Dorsolateral prefrontal cortex (tissue), 122 donors: ENCODE measurements at places on chromosomes 11 and 22. TPM values are rescaled to one million over a fixed set of nuclear protein-coding genes. Genes with fewer than 3 reads are reported as not detected.

The NKAPD1 gene
- total RNA-seq, result 13.6 TPM

The TRIM64 gene
- total RNA-seq, result not detected

GRCh38 chr22:22558071-22558971, 744 bp downstream of the PRAME start:
- DNase-seq, result no peak

DNA sequence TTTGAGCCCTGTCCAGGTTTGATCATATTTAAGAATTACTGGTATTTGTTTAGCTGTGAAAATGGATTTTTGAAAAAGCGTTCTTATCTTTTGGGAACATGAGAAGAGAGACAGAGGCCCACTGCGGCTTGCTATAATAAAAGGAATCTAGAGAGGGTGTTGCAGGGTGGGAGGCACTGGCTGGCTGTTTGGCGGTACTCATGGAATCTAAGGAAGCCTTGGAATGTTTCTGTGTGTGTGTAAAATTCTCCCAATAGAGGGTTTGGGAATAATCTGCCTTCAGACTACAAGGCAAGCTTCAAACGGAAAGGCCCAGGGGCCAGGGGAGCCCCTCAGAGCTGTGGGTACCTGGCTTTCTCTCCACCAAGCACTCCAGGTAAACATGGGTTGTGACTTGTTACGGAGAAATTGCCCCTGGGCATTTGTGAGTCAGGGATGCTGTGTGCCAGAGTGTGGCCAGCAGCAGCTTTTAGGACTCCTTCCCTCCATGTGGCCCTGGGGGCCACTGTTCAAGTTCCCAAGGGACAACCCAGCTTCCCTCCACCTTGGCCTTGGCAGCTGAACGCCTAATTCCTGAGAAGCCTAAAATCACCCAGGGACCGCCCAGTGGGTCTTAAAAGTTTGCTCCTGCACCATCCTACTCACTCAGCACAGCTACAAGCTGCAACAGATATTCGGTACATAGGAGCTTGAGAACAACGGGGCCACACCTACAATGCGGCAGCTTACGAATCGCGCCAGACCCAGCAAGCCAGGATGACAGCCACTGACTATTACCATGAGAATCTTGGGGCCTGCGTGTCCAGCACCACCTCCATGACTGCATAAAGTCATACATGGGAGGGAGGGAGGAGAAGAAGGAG, 14.1 kb upstream of the SYT8 start:
- no peak for DNase-seq

DNA sequence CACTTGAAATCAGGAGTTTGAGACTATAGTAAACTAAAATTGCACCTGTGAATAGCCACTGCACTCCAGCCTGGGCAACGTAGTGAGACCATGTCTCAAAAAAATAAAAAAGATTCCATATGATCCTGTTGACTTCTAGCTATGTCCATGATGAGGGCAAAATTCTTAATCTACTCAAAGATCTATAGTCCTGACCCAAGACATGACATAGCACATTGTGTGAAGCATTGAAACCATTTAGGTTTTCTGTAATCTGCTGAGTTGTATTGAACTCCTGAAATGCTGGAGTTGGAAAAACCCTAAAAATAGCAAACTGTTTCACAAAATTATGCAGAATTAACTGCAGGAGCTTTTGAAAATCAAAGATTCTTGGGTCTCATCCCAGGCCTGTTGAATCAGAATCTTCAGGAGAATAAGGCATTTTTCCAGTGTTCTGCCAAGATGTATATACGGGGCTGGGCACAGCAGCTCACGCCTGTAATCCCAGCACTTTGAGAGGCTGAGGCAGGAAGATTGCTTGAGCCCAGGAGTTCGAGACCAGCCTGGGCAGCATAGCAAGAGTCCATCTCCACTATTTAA, 29.8 kb upstream of the LDHA start:
- no peak for DNase-seq

- DNase-seq, result no peak
Observed at GRCh38 chr11:114147375-114148012, 88.0 kb downstream of the ZBTB16 start.

The IGLL1 gene
- not detected for total RNA-seq

DNA sequence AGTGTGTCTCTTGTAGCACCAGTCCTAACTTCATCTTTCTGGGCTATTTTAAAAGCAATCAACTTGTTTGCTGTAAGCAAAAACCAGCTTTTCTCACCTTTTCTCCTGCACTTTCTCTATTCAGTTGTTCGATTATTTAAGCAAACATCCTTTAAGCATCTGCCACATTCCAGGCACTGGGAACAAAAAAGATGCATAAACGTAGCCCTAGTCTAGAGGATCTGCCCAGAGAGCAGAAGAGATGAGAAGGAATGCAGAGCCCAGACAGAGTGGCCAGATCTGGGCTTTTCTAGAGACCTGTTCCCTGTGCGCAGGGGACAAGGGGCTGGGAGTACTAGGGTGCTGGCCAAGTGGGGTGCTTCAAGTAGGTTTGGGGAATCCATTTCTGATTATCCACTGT, 8.4 kb downstream of the APLNR start:
- no peak for DNase-seq

GRCh38 chr22:25054943-25055511, 102.5 kb downstream of the KIAA1671 start:
- no peak for DNase-seq

DNA sequence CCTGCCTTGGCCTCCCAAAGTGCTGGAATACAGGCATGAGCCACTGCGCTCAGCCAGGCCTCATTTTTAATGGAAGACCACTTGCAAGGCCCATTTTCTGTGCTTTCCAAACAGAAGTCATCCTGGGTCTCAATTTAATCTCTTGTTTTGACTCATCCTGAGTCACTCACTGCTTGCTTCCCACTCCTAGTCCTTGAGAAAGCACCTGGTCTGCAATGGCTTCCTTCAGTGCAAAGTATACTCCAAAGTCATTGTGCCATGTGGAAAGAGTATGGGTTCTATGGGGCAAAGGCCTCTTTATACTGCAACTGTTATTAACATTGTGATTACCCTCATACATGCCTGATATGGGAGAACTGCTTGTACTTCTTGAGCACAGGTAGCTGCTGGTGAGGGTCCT, 18.3 kb upstream of the SLC5A1 start:
- DNase-seq, result no peak

The CRYBA4 gene
- total RNA-seq, result not detected

GRCh38 chr22:44463151-44463550, 34.9 kb downstream of the RTL6 start:
- DNase-seq, result no peak

The PANX3 gene
- total RNA-seq, result not detected

GRCh38 chr11:127601578-127601977, 601.0 kb upstream of the KIRREL3 start:
- DNase-seq, result no peak

The MFNG gene
- 5.5 TPM for total RNA-seq

The NAA40 gene
- total RNA-seq, result 28.5 TPM

DNA sequence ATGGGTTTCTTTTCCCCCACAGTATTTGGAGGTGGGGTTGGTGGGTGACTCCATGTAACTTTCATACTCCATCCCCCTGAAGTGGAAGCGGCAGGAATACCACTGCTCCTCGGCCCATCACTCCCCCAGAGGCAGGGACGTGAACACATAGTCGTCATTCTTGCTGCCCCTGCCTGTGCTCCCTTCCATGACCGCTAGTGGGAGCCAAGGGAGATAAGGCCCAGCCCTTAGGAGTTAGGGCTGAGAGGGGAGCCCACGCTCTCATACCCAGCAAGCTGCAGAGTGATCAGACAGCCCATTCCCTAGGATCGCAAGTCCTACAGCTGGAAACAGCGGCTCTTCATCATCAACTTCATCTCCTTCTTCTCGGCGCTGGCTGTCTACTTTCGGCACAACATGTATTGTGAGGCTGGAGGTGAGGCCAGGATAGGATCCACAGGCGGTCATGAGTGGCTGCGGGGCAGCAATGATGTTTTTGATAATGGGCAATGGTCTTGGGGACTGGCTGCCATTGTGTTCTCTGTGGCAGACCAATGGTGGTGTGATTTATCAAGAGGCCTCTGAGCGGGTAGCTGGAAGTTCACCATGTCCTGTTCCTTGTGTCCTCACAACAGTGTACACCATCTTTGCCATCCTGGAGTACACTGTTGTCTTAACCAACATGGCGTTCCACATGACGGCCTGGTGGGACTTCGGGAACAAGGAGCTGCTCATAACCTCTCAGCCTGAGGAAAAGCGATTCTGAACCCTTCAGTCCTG, 15.9 kb downstream of the RHOG start:
- DNase-seq, result no peak

GRCh38 chr11:44469412-44469811, 96.1 kb upstream of the CD82 start:
- no peak for DNase-seq

DNA sequence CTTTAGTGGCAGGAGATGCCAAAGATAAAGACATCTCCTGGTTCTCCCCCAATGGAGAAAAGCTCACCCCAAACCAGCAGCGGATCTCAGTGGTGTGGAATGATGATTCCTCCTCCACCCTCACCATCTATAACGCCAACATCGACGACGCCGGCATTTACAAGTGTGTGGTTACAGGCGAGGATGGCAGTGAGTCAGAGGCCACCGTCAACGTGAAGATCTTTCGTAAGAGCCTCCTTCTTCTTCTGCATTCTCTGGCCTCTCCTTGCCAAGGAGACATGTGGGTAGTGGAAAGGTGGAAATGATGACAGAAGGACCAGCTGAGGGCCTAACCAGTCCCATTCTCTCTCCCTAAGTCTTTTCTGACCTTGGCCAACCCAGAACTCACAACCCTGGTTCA, 110.1 kb upstream of the TTC12 start:
- no peak for DNase-seq

DNA sequence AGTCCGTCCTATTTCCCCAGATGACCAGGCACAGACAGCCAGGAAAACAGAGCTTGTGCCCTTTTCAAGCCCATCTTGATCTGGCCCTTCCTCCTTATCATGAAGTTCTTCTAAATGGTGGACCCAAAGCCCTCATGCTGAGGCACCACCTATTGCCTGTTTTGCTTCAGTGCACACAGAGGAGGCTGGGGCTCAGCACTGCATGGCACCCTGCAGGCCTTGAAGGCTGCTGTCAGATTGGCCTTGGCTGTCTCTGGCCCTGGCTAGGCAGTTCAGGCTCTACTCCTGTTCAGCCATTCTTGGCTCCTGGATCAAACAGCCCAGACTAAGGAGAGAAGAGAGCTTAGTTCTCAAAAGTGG, 49.2 kb downstream of the OTOG start:
- DNase-seq, result no peak

DNA sequence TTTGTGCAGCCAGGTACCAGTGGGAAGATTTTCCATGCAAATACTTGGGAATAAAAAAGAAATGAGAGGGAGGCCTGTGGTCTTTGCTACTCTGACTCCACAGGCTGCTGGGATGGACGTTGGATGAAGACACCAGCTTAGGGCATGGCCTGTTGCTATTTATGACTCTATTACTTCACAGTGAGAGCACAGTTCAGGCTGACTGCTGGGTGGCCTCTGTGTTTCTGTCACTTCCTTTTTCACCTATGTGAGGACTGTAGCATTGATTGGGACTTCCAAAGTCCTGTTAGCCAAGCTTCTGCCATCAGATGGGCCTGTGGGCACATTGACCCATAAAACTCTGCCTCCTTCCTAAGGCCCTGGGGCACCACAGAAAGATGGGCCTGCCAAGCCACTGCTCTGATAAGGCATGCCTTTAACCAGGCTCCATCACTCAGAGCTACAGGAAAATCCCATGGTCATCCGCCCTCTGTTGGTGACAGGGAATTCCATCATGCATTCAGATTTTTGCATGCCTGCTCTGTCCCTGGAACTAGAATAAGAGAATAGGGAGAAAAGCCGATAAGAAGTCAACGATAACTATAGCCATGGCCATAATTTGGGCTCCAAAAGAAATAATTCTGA, 64.6 kb downstream of the KCNJ1 start:
- DNase-seq, result no peak

DNA sequence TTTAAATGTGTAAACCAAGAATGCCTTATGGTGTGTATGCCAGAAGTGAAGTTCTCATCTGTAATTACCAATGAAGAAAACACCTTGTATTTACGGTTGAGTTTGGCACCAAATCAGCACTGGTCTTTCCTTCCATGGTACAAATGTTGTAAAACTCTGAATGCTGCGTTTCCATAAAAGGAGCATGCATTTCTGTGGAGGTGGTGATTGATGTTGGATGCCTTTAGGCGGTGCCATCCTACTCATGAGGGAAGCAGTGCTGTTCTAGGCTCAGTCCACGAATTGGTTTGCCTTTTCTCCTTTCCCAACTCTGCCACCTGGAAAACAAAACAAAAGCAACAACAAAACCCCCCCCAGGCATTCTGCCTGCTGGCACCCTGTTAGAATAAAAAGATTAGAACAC, 124.4 kb downstream of the TEAD1 start:
- no peak for DNase-seq

The TMEM41B gene
- 39.5 TPM for total RNA-seq

GRCh38 chr11:59456661-59457060, at the start of gene OR4D6:
TSS of gene OR4D6 (plus strand) at chr11:59456961. CDS start at chr11:59456961, 0 bp downstream.
- DNase-seq, result no peak

The HEPACAM gene
- total RNA-seq, result 246 TPM

DNA sequence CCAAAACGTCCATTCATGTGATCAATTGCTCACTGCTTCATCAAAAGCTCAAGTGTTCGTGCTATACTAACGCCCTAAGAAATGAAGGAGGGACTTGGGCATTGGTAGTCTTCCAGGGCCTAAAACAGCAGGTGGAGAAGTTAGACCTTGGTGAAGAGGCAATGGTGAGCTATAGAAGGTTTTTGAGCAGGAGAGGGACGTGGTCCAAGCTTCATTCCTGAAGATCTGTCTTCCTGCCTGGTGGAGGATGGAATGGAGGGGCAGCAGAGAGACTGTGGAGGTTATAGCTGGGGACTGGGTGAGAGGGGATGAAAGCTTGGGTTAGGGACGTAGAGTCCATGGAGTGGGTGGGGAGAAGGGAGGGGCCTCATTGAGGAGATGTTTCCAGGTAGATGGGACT, 97.7 kb downstream of the TP53I11 start:
- no peak for DNase-seq

DNA sequence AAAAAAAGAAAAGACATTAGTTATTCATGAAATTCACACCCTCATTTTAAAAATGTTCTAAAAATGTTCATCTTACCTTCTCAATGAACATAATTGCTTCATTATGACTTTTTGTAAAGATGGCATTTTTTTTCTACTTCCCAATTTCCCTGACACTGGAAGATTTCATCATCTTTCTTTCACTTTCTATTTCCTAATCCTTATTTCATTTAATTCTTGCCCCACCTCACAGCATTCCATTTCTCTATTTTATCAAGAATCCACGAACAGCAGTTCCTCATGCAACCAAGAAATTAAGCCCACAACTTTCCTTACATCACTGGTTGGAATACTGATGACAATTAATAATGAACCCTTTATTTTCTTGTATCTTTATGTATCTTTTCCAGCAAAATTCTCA, 1.9 kb downstream of the PATL1 start:
- DNase-seq, result no peak

- DNase-seq, result no peak
Observed at GRCh38 chr11:125272092-125272491, 107.5 kb downstream of the PKNOX2 start.

GRCh38 chr11:64518928-64519327, 72.1 kb upstream of the SLC22A12 start:
- DNase-seq, result no peak

The UBTFL1 gene
- not detected for total RNA-seq
